ENCODE measurements at places on chromosomes 2 and 18.
A peak's percentile ranks its signal among the peaks of the same experiment; 100 is the strongest.

DNA sequence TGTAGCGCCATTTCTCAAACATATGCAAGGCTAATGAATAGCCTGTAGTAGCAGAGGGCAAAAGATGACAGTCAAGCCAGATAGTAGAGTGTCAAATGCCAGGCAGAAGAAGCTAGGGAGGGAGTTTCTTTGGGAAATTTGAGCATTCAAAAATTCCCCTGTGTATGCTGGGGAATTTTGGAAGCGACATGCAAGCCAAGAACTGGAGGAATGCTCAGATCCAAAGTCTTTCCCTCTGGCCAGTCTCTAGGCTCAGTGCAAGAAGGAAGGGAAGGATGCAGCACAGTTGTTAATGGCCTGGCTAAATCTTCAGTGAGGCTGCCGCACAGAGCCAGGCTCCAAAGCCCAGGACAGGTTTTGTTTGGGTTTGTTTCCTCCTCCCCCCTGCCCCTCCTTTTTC lies 59.9 kb downstream of the ATP9B start:
- no peak for DNase-seq

GRCh38 chr2:40343902-40344301 lies 108.0 kb downstream of the SLC8A1 start:
- DNase-seq: no peak

DNA sequence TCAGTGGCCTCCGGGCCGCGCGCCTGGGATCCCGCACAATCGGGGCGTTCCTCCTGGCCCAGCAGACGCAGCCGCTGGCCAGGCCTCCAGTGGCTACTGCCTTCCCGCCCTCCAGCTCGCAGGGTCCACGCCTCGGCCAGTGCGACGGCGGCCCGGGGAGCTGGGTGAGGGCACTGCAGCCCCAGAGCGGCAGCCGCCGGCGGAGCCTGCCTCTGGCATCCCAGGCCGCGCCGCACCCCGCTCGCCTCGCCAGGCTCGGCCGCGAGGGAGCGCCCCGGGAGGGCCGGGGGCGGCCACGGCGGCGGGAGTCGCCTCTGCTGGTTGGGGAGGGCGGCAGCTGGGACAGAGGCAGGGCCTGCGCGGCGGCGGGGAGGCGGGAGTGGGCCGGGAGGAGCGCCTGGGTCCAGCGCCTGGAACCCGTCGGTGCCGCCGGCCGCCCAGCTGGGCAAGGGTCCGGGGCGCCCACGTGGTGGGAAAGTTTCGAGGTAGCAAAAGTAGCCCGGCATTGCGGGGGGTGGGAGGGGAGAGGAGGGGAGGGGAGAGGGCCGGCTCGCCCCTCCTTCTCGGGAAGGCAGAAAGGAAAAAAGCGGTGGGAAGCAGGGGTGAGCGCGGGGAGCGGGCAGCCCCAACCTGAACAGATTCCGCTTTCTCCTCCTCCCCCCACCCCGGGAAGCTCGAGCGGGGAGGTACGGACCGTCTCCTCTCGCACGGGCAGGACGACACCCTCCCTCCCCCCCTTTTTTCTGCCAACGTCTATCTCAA lies 1.5 kb upstream of the INHBB start:
- no peak for DNase-seq

DNA sequence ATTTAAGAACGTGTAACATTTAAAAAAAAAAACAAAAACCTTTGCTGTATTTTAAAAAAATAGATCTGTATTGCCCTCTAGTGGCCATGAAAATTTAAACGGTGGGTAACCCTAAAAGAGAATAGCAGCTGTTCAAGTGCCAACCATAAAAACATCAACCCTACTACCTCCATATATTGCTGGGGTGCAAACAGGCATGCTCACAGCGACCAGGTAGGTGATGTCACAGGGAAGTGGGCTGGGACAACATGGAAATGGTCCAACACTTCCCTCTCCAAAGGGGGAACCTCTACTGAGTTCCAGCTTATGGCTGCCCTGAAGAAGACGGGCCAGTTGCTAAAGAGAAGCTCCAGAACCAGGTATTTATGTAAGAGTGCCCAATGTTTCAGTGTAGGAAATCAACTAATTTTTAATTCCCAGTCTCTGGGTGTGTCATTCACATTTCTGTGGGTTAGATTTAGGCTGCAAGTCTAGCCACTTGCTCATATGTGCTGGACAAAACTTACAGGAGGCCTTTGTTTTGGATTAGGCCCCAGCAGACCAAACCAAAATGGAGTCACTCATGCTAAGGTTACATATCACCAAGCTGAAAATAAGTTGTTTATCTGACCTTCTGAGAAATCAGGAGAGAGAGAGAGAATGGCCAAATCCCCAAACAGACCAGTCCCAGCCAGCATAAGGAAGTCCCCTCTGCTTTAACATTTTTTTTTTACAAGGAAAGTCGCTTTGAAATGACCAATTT lies 54.5 kb downstream of the SKA1 start:
- DNase-seq: no peak

GRCh38 chr2:168200930-168201583 lies 46.3 kb downstream of the STK39 start:
- no peak for DNase-seq

GRCh38 chr18:811892-812375 lies at the start of gene YES1:
Gene YES1 (minus strand): TSS chr18:812242. CDS start chr18:756827, 55,415 bp downstream.
- DNase-seq: peak; percentile 70

GRCh38 chr18:12751891-12752290 lies 49.0 kb downstream of the PSMG2 start:
- DNase-seq: no peak

- no peak for DNase-seq
These were observed 11.4 kb upstream of the ZAP70 start for GRCh38 chr2:97701851-97702465.

DNA sequence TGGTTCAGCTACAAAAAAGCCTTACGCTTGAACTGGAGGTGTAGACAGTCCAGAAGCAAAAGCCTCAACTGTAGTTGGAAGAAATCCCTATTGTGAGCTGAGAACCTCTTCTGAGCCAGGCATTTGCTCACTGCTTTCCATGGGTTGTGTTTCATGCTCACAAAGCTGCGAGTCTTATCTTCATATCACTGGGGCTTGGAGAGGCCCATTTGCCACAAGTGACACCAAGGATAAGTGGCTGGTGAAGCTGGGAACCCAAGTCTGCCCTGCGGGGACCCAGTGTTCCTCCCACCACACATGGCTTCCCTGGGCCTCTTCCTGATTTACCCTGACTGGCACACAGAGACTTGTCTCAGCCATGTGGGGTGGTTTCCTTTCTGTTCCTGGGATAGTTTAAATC lies 130.4 kb downstream of the RNF144A start:
- no peak for DNase-seq

DNA sequence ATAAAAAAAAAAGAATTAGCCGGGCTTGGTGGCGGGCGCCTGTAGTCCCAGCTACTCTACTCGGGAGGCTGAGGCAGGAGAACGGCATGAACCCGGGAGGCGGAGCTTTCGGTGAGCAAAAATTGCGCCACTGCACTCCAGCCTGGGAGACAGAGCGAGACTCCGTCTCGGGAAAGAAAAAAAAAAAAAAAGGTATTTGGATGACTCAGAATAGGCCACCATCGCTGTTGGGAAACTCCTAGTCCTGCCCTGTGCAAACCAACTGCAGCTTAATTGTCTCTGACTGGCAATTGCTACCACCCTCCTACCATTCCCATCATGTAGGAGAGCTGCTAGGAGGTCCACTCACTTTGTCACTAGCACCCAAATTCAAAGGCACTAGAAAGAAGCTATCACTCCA lies 43.5 kb downstream of the ATP8B1 start:
- no peak for DNase-seq

DNA sequence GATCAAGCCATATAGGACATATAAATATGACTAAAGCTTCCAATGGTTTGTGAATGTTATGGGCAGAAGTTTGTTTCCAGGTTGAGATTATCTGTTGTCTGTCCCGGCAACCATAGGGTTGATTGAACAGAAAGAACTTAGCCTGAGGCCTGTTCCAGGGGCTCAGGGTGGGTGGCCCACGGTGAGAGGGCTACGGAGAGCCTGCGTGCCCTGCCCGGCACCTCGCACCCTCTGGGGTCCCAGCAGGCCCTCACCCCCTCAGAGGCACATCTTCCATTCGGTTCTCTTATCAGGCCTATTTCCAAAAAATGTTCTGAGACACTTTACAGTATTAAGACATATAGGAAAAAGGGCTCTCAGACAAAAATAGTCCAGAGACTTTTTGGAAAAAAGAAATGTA lies 40.4 kb upstream of the LDLRAD4 start:
- DNase-seq: no peak

DNA sequence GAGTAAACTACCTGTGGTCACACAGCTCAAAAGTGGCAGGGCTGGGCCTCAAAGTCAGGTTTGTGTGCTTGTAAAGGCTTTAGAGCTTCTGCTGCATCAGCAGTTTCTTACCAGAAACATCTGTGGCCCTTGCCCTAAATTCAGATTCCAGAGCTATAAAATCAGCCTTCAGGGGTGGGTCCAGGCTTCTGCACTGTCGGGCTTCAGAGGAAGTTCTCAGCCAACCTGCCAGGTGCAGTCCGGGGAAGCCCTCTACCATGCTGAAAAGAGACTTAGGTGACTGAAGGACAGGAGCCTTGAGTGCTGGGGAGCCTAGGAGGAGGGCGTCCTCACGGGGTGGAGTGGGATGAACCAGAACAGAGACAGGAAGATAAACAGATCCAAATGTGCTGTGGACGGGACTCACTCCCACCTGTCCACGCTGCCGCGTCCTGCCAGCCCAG lies 69.9 kb upstream of the HS6ST1 start:
- DNase-seq: peak; percentile 5

GRCh38 chr18:32425466-32425865 lies 45.2 kb downstream of the GAREM1 start:
- no peak for DNase-seq

GRCh38 chr2:227848146-227848545 lies 23.3 kb upstream of the DAW1 start:
- no peak for DNase-seq

DNA sequence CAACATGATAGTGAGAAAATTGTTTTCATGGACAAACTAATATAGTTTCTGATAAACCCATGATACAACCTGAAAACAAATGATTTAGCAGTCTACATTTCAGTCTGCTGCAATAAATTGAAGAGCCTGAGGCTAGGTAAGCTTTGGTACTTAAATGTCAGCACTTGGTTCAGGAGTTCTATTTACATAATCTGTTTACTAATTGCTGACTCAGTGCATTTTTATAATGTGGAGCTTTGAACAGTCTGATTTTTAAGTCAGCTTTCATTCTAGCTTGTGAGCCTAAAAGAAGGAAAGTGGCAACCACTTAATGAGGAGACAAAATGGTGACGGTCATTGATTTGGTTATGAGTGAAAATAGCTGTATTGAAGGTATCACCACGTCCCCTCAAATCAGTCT lies 488.6 kb downstream of the CPS1 start:
- DNase-seq: no peak

DNA sequence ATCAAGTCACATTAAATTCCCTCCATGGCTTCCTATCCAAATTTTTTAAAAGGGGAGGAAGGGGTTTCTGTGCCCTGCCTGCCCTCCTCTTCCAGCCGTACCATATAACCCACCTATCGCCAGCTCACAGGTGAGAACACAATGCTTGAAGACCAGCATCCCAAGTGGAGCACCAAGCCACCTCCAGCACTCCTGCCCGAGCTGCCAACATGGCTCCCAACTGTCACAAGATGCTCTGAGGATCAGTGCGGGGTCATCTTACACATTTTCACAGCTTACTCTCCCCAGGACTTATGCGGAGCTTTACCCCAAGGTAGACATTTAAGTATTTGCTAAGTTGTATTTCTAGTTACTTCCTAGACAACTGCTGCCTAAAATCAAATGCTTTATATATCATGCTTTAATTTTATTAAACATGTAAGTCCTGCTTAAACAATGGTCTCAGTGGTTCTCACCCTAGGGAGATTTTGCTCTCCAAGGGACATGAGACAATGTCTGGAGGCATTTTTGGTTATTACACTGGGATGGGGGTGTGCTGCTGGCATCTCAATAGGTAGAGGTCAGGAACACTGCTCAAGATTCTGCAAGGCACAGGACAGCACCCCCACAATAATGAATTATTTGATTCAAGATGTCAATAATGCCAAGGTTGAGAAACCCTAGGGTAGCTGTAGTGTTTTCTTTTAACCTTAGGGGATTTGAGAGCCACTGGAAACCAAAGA lies 45.8 kb downstream of the SF3B1 start:
- no peak for DNase-seq

GRCh38 chr18:11992096-11992790 lies 10.9 kb downstream of the IMPA2 start:
- no peak for DNase-seq

DNA sequence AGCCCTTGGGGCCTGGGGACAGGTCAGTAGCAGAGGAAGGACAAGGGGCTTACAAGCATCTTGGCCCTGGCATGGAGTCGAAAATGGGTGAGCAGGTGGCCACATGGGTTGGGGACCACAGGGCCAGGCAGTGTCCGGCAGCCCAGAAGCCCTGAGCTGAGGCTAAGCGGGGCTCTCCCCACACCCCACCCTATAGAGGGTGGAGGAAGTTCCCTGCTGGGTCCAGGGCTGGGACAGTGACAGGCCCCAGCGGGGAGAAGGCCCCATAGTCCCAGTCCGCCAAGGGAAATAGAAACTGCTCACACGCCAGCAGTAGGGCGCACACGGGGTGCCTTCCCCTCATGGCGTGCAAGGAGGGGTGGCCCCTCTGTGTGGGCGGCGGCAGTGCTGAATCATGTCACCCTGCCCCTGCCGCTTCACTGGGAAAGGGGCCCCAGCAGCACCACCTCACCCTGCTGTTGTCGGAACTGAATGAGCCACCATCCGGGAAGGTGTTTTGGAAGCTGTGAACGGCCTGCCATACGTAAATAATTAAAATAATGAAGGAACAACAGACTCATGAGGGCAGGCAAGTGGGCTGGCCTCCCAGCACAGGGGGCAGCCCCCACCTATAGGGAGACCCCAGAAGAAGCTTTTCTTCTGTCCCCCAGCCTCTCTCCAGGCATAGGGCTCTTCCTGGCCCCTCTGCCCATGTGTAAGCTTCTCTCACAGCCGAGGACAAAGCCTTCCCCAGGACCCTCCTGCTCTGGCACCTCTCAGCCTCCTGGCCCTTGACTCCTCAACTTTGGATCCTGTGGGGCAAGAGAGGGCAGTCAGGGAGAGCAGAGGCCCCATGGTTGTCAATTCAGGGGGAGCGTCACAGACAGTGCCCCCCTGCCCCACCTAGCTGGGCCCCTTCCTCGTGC lies 12.7 kb upstream of the DUSP2 start:
- DNase-seq: no peak

- no peak for DNase-seq
These were observed 175.7 kb downstream of the PMAIP1 start for GRCh38 chr18:60075477-60075876.

GRCh38 chr2:86239326-86239725 lies 40.1 kb downstream of the MRPL35 start:
- DNase-seq: no peak

GRCh38 chr2:112730791-112731190 lies 10.0 kb downstream of the NT5DC4 start:
- no peak for DNase-seq

- no peak for DNase-seq
These were observed 1.4 kb upstream of the KHK start for GRCh38 chr2:27085062-27085672.

Data from left ventricle myocardium inferior (tissue), 1 donor.